ENCODE measurements at places on chromosomes 5 and 9.

- no peak for DNase-seq
Measured at GRCh38 chr5:142095651-142096330, 12.8 kb upstream of the NDFIP1 start.

- DNase-seq: no peak
Measured at GRCh38 chr5:113166261-113166660, 189.7 kb downstream of the DCP2 start.

GRCh38 chr5:133754575-133755169 lies 142.3 kb upstream of the FSTL4 start:
- DNase-seq: peak; percentile 10

DNA sequence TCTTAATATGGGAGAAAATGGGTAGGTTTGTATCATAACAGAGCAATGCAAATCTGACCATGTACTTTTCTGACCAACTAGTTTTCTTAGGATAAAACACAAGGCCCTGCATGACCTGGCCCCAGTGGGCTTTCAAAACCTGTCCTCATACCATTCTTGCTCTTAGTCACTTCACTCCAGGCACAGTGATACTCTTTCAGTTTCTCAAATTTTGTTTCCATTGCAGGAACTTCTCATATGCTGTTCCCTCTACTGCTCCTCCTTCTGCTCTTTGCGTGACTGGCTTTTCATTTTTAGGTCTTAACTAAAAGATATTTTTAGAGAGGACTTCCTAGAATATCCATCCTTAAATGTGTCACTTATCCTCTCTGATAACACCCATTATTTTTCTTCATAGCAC lies 112.4 kb downstream of the INIP start:
- DNase-seq: no peak

- DNase-seq: no peak
Measured at GRCh38 chr5:76457674-76458485, 54.8 kb downstream of the IQGAP2 start.

DNA sequence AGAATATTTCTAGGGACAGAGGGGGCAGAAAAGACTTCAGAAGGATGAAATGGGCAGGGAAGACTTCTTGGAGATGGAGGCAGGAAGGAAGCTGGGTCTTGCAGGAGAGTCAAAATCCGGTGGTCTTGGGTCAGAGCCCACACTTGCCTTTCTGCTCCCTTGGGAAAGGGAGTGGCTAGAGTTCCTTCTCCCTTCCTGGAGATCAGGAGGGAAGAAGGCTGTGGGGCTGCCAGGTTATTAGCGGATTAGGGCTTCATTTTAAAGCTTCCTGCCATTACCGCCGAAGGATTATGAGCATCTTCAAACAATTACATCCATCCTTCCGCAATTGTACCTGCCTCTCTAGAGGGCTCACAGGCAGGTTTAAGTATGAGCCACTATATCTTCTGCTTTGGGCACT lies 19.2 kb upstream of the SYNPO start:
- DNase-seq: no peak

GRCh38 chr9:134551644-134552348 lies 89.8 kb upstream of the COL5A1 start:
- no peak for DNase-seq

DNA sequence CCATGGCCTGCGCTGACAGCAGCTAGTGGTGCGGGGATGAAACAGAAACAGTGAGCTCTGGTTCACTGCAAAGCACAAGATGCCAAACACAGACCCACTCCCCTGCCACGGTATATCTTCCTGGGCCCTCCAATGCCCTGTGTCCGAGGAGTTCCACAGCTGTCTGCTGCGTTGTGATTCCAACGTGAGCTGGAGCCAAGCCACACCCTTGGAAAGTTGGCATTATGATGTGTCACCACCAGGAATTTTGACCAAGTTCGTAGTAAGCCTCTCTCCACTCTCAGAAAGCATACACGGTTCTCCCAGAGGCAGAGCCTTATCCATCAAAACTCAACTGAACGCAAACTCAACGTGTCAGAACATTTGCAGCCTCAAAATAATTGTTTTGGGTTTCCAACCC lies 55.6 kb downstream of the MACROH2A1 start:
- DNase-seq: no peak

DNA sequence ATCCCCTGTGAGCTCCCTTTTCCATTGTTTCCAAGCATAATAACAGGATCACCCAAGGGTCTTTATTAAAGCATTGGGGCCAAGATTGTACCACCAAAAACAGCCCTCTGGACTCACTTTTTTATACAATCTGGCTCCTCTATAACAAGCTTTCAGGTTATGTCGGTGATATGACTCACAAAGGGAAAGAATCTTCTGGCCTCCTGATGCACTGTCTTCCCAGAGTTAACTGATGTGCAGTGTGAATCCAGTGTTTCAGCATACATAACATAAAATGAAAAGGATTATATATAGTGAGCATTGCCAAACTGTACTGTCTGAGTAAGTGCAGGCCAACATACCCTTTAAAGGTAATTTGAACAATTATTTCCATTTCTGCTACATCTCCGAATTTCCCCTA lies 33.9 kb upstream of the MAN2A1 start:
- no peak for DNase-seq

DNA sequence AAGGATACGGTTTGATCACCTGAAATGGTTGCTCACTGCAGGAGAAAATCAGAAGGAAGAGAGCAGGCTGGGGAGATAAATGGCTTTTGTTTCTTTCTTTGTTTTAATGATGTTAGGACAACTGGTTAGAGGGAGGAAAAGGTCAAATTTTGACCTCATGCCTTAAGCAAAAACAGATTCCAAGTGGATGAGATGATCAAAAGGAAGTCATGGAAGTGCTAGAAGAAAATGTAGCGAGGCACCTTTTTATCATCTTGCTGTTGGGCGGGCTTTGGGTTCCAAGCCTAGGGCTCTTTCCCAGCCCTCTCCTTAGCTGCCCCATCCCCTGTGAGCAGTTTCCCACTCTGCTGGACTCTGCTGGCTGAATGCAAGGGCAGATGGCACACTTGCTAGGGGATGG lies 127.9 kb downstream of the ADAMTS2 start:
- no peak for DNase-seq

DNA sequence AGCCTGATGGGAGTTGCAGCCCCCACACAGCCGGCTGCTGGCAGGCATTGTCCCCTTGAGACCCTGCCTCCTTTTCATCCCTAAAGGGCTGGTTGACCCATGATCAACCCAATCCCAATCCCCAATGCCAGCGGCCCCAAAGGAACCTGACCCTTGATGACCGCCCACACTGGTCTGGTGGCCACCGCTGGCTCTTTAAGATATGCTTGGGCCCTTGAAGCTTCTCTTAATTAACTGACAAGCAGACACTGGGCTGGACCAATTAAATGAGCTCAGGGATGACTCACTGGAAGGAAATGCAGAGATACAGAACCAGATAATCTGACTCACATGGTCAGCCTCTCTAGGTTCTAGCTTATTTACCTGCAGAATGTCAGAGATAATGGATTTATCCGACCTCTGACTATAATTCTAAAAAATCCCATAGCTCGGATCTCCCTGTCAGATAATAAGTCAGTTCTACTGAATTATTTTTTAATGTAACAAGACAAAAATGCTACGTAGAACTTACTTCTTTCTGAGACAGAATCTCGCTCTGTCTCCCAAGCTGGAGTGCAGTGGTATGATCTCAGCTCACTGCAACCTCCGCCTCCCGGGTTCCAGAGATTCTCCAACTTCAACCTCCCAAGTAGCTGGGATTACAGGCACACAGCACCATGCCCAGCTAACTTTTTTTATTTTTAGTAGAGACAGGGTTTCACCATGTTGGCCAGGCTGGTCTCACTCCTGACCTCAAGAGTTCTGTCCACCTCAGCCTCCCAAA lies 11.1 kb upstream of the MLANA start:
- DNase-seq: no peak

GRCh38 chr5:127136908-127137307 lies 63.6 kb upstream of the C5orf63 start:
- no peak for DNase-seq

GRCh38 chr9:2857564-2858198 lies 13.8 kb upstream of the PUM3 start:
- DNase-seq: peak; percentile 19

DNA sequence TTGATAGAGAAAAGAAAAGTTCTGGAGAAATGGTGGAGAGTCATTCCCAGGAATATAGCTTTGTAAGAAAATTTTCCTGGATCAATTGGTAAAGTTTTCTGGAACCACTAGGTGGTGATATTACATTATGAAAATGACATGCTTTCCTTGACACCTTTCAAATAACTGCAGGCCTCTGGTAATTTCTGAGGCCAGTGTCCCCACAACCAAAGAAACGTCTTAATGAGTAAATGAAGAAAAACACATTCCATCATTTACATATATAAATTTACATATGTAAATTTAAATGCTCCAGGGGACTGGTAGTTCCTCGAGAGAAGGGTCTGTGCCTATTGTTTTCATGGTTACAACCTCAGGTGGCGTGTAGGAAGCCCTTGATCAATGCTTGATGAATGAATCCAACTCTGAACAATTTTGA lies 17.2 kb upstream of the RGS3 start:
- peak; percentile 19 for DNase-seq

DNA sequence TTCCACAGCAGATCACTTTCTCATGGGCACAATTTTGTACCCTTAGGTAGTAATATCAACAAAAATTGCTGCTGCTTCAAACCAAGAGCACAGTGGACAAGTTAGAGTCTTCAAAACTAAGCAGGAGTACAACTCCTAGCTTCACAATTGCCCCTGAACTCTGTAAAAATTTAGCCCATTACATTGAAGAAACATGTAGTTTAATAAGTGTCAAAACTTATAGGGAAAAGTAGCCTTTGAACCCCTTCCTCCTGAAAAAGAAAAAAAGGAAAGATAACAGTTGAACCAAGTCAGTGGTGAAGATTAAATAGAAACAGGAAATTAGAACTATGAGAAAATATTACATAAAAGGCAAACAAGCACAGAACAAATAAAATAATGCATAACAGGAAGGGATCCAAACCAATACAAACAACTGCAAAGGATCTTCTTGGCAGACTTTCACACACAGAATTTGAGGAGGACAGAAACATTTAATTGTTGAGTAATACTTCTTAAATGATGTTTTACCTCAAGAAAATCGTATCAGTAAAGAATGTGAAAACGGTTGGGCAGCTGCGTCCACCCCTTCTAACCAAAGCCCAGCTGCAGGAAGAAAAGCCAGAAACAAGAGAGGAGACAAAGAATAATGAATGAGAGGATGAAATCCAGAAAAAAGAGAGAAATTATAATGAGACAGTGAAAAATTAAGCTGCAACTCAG lies 636.0 kb downstream of the NR2F1-AS1 start:
- DNase-seq: no peak

DNA sequence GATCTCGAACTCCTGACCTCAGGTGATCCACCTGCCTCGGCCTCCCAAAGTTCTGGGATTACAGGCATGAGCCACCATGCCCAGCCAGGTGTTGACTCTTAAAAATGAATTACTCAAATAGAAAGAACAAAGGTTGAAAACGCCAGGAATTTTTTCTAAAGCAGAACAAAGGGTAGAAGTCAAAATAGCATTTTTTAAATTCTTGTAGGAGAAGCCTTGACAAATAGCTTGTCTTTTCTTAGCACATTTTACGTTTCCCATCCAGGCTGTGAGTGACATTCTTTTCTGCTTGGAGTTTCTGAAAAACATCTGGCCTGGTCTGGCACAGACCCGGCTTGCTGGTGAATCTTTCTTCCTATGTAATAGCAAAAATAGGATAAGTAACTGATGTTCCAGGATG lies 169.4 kb upstream of the ZNF462 start:
- DNase-seq: no peak

GRCh38 chr5:73229271-73229670 lies 56.3 kb downstream of the TMEM174 start:
- no peak for DNase-seq

- peak; percentile 51 for DNase-seq
Measured at GRCh38 chr9:78552802-78553201, 255.9 kb downstream of the PSAT1 start.

All from NCI-H2029 treated with DMSO at 0.1 percent for 48 hours (cell line).